ENCODE measurements at places on chromosomes 12 and 14. TPM values are rescaled to one million over a fixed set of nuclear protein-coding genes. Genes with fewer than 3 reads are reported as not detected.

DNA sequence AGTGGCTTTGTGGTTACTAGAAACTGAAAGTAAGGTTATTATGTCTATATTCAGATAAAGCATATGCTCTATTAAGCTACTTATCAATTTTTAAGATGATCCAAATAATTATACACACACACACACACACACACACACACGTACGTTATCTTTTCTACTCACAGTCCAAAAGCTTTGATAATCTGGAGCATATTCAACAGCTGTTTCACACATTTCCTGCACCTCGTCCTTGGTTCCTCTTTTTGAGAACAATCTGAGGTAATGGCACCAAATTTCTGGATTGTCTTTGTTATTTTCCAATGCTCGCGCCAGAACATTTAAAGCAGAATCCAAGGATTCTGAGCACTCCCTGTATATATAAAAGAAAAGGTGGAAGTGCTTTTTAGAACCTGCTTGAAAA is 37.5 kb downstream of the ZFC3H1 start:
- peaks cover 23% of the 10 kb centered on the region for H3K36me3 ChIP-seq
- no peak overlapping the region for H3K4me3 ChIP-seq
- no peaks in the 10 kb centered on the region for H3K4me1 ChIP-seq

DNA sequence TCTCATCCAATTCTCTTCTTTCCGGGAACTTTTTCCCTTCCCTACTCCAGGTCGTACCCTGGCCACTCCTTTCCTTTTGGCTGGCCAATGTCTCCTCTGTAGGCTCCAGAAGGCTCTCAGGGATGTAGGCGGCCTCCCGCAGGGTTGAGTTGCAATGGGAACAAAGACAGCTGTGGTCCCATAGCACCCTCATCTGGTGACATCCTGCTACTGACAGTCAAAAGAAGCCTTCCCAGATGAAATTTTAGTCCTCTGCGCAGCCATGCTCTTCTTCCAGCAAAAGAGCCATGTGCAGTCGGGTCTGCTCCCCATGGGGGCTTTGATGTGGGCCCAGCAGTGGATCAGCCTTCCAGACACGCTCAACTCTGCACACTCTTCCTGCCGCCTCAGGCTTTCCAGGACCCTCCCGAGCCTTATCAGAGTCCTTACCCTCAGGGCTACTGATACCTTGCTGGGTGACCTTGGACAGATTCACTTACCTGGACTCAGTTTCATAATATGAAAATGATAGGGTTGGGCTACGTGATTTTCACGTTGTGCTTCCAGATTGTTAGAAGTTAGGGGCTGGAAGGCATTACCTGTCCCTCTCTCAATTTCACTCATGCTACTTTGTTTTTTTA is 5.5 kb upstream of the CELA1 start:
- H3K4me1 ChIP-seq, result peaks cover 5% of the 10 kb centered on the region
- no peaks in the 10 kb centered on the region for H3K27me3 ChIP-seq
- no peak overlapping the region for H3K4me3 ChIP-seq
- no peak overlapping the region for H3K27ac ChIP-seq

- DNase-seq, result no peak
- no peak overlapping the region for H3K4me3 ChIP-seq
- H3K27ac ChIP-seq, result no peak overlapping the region
- peaks cover 3% of the 10 kb centered on the region for H3K27me3 ChIP-seq
- no peaks in the 10 kb centered on the region for H3K4me1 ChIP-seq
- no peaks in the 10 kb centered on the region for H3K36me3 ChIP-seq
These were observed 173.0 kb upstream of the NTF3 start for GRCh38 chr12:5258926-5259325.

DNA sequence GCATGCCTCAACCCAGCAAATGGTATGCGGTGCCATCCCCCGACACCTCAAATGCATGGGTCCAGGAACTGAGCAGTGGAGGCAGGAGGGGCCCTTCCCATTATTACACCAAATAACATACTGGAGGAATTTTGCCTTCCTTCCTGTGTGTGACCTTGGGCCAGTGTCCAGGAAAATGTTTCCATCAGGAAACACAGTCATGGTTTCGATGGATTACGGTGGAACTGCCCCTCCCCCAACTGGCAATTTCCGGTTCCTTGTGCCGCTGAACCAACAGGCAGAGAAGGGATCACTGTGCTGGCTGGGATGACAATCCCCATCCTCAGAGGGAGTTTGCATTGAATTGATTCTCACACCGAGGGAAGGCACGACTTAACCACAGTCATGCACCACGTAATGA is 9.1 kb upstream of the CDC42BPB start:
- no peak for DNase-seq
- H3K27ac ChIP-seq, result no peak overlapping the region
- H3K27me3 ChIP-seq, result no peaks in the 10 kb centered on the region
- H3K4me1 ChIP-seq, result no peaks in the 10 kb centered on the region

COL2A1 gene
- total RNA-seq, result 386 TPM

DNA sequence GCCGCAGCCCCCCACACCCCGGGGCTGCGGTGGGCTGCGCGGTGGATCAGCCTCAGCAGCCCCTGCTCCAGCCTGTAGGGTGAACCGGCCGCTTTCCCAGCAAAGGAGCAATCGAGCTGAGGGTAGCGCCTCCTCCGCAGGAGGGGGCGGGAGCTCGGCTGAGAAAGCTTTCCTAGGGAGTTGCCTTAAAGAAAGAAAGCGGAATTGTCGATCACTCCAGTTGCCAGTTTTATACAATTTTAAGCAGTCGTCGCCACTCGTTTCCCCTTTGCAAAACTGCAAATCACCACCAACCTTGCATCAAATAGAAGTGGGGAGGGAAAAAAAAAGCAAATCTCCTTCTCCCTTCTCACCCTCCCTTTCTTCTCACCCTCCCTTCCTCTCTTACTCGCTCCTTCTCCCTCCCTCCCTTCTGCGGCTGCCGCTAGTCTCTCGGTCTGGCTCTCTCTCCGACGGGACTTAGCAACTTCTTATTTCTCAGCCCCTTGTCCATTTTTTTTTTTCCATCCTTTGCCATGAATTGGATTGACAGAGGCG is at the start of gene PDE3A:
TSS of gene PDE3A (plus strand) at position 424 of the 537 bp plus-strand sequence. CDS start 748 bp downstream, outside the sequence.
- H3K4me1 ChIP-seq, result peaks cover 11% of the 10 kb centered on the region
- peak; percentile 61 for DNase-seq
- H3K27ac ChIP-seq, result peak within 1 kb of the TSS; percentile 96
- peak within 1 kb of the TSS; percentile 95 for H3K4me3 ChIP-seq

DNA sequence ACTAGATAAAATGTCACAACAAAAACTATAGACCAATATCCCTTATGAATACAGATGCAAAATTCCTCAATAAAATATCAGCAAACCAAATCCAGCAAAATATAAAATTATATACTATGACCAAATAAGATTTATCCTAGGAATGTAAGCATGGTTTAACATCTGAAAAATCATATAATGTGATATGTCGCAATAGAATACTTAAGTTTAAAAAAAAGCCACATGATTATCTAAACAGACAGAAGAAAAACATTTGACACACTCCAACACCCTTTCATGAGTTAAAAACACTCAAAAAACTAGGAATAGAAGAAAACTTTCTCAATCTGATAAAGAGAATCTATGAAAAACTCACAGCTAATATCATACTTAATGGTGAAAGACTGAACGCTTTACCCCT is 20.3 kb downstream of the ANGEL1 start:
- no peaks in the 10 kb centered on the region for H3K4me1 ChIP-seq
- H3K4me3 ChIP-seq, result no peak overlapping the region
- H3K27me3 ChIP-seq, result no peaks in the 10 kb centered on the region
- DNase-seq, result no peak
- peaks cover 38% of the 10 kb centered on the region for H3K36me3 ChIP-seq

ERO1A gene
- 38.7 TPM for total RNA-seq

DNA sequence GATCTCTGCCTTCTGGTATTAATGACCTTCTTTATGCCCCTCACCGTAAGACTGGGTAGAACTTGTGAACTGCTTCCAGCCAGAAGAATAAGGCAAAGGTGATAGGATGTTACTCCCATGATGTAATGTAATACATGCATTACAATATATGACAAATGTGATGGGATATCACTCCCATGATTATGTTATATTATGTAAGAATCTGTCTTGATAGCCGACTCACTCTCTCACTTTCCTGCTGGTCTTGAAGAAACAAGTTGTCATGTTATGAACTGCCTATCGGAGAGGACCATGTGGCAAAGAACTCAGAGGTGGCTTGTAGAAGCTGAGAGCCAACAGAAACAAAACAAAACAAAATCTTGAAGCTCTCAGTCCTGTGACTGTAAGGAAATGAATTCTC is 30.6 kb upstream of the OSBPL8 start:
- H3K27ac ChIP-seq, result no peak overlapping the region
- no peak overlapping the region for H3K4me3 ChIP-seq
- no peak for DNase-seq
- H3K36me3 ChIP-seq, result no peaks in the 10 kb centered on the region

- H3K4me3 ChIP-seq, result no peak overlapping the region
- no peak for DNase-seq
- H3K4me1 ChIP-seq, result peaks cover 36% of the 10 kb centered on the region
These were observed 186.7 kb upstream of the SLC38A2 start for GRCh38 chr12:46559311-46559710.

- no peak overlapping the region for H3K27ac ChIP-seq
- no peak for DNase-seq
- H3K36me3 ChIP-seq, result no peaks in the 10 kb centered on the region
- H3K4me1 ChIP-seq, result peaks cover 4% of the 10 kb centered on the region
- no peaks in the 10 kb centered on the region for H3K27me3 ChIP-seq
- no peak overlapping the region for H3K4me3 ChIP-seq
These were observed 268.0 kb upstream of the TMEM132C start for GRCh38 chr12:127998988-127999387.

CMKLR1 gene
- total RNA-seq, result 0.32 TPM

DNA sequence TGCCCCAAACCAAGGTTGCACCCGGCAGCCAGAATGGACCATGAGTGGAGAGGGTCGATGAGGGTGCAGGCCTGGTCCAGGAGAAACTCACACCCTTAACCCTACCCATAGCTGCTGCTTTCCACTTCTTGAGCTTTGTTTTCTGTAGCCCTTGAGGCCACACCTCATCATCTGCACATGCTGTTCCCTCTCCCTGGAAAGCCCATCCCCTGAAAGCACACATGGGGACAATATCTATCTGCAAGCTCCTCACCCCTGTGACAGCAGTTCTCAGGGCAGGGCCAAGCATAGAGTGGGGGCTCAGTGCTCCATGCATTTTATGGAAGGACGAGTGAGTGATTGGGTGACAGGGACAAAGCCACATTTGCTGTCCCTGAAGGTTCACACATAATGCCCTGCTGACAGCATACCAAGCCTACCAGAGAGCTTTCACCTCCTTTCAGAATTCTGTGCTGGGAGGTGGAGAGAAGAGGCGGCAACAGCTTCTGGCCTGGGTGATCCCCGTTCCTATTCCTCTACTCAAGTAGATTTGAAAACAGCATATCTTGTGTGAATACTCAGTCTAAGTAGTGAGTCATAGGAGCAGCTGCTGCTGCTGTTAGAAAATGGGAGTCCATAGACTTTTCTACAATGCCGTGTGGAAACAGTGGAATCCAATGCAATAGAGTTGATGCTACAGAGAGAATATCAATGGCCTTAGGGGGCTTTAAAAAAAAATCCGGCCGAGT is 44.6 kb downstream of the SRGAP1 start:
- H3K4me3 ChIP-seq, result no peak overlapping the region
- no peak overlapping the region for H3K27ac ChIP-seq
- DNase-seq, result no peak

ANO4 gene
- 0.23 TPM for total RNA-seq

GRCh38 chr12:64749461-64750200 is 9.6 kb downstream of the GNS start:
- no peaks in the 10 kb centered on the region for H3K27me3 ChIP-seq
- DNase-seq, result no peak
- H3K4me3 ChIP-seq, result no peak overlapping the region
- H3K4me1 ChIP-seq, result peaks cover 6% of the 10 kb centered on the region
- H3K27ac ChIP-seq, result no peak overlapping the region

PPP4R4 gene
- 1.1 TPM for total RNA-seq

DNA sequence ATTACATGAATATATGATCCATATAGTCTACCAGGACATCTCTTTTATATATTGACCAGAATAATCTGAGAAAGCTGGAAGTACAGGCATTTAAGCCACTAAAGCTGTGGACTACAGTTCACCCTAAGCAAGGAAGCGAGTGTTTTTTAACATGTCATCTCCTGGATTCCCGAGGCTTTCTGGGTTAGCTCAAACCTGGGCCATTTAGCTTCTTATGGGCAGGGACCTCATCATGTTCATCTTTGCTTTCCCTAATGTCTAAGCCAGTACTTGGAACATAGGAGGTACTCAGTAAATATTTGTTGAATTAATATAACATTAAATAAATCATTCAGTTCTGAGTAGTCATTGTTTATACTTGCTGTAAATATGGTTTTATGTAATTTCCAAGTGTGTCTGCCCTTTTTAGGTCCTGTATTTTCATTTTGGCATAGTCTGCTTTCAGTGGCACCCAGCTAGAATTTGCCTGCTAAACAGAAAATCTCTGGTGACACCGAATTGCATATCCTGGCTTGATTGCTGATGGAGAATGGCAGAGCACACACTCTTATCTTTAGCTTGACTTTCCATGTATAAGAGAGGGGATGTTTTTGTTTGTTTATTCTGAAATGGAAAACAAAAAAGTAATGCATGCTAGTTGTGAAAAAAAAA is 344.5 kb downstream of the ZFP36L1 start:
- no peak overlapping the region for H3K4me3 ChIP-seq
- DNase-seq, result no peak
- H3K27me3 ChIP-seq, result no peaks in the 10 kb centered on the region
- no peak overlapping the region for H3K27ac ChIP-seq
- peaks cover 2% of the 10 kb centered on the region for H3K36me3 ChIP-seq
- H3K4me1 ChIP-seq, result peaks cover 44% of the 10 kb centered on the region

GRCh38 chr14:81446279-81447007 is 46.3 kb upstream of the STON2 start:
- no peak for DNase-seq
- peaks cover 31% of the 10 kb centered on the region for H3K4me1 ChIP-seq
- peaks cover 5% of the 10 kb centered on the region for H3K27me3 ChIP-seq
- H3K36me3 ChIP-seq, result no peaks in the 10 kb centered on the region
- no peak overlapping the region for H3K27ac ChIP-seq

LETMD1 gene
- total RNA-seq, result 44.5 TPM

DNA sequence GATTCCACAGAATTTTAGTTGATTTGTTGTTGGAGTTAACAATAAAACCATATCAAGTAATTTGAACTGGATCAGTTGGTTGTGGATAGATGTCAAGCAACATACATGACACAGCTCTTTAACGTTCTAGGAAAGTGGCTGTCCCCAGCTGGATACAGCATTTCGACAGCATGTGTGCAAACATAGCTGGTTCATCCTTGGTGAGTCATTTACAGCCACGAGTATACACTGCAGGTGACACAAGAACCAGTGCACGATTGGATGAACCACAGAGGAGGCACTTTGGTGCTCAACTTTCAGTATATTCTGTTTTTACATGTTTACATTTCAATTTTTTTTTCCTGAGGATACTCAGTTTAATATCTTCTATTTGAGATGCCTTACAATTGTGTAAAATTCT is 242.4 kb downstream of the TMEM117 start:
- H3K36me3 ChIP-seq, result no peaks in the 10 kb centered on the region
- DNase-seq, result no peak
- no peak overlapping the region for H3K27ac ChIP-seq
- H3K27me3 ChIP-seq, result no peaks in the 10 kb centered on the region
- no peak overlapping the region for H3K4me3 ChIP-seq

GRCh38 chr12:89263900-89264299 is 88.4 kb downstream of the DUSP6 start:
- no peak for DNase-seq
- no peaks in the 10 kb centered on the region for H3K36me3 ChIP-seq
- H3K4me3 ChIP-seq, result no peak overlapping the region
- H3K27me3 ChIP-seq, result no peaks in the 10 kb centered on the region
- H3K4me1 ChIP-seq, result peaks cover 21% of the 10 kb centered on the region

- peaks cover 52% of the 10 kb centered on the region for H3K36me3 ChIP-seq
- no peak overlapping the region for H3K4me3 ChIP-seq
- H3K4me1 ChIP-seq, result peaks cover 8% of the 10 kb centered on the region
- H3K27me3 ChIP-seq, result no peaks in the 10 kb centered on the region
- no peak overlapping the region for H3K27ac ChIP-seq
- no peak for DNase-seq
These were observed 67.5 kb downstream of the NIN start for GRCh38 chr14:50763382-50764007.

Data from neural crest cell (in vitro differentiated cells).